ENCODE measurements at places on chromosomes 2 and 18.

DNA sequence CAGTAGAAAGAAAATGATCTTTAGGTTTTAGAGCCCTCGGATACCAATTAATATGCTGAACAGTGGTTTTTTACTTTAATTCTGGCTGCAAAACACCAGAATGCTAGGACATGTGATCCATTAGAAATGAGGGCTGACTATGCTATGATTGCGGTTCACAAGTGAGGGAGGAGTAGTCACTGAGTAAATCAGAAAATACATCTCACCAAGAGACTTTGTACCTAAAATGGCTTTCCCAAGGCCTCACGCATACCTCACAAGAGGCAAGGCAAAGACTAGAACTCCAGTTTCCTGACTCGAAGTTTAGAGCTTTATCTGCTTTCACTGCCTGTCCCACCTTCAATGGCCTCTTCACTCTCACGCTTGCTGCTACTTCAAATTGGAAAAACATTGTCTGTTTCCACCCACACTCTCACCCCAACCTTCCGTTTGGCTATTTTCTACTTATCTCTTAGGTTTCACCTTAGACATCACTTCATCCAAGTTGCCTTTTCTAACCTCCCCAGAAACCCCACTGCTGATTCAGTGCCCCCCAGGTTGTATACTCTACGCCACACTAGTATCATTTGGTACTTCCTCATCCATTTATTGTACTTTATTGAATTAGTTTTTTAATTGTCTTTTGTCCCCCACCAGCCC, 5.1 kb upstream of the MBD2 start:
- no peak for DNase-seq

- DNase-seq = no peak
These were observed 67.8 kb upstream of the ARL4C start for GRCh38 chr2:234564699-234565098.

DNA sequence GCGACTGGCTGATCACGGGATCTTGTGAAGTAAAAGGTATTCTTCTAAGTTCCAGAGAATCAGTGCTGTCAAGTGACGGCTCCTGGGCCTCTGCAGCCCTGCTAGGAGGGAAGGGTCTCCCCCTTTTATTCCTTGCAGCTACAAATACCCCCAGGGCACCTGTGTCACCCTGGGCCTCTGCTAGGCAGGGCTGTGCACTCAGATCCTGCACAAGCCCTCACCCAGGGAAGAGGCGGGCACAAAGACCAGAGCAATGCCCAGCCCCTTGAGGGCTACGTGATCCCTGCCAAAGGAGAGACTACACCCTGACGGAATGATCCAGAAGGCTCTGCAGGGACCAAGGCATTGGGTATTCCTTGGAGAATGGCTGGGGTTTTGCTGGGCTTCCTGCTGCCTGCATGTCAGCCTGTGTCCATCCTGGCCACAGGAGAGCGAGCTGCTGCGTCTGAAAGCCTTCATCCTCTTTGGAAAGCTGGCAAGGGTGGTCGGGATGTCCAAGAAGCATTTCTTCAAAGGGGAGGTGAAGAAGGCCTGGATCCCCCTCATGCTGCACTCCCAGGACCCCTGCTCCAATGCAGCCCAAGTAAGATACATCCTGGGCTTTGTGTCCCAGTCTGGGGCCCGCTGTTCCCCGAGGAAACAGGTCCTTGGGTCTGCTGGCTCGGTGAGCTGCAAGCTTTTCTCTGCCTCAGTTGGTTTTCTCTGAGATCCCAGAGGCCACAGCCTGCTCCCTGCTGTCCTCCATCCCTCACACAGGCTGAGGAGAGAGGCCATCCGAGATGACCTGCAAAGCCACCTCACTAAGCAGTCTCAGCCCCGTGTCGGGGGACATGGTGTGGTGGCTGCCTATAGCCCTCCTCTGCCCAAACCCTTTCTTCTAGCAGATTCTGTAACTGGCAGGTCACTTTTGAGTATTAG, 24.9 kb downstream of the HJURP start:
- no peak for DNase-seq

DNA sequence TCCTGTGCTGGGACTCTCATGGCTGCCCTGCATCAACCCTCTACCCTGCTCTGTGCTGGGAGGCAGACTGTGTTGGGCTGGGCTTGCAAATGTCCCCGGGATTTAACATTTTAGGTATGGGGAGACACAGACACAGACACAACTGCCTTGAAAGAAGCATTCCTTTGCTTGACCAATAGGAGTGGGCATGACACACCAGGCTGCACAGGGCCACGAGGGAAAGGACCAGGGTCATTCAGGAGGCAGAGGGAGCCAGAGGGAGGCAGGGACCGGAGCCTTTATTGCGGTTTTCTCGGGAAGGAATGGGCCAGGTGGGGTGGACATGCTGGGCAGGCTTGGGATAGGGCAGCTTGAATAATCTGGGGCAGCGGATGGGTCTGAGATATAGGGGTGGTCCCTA, 238.7 kb upstream of the COPS8 start:
- no peak for DNase-seq

DNA sequence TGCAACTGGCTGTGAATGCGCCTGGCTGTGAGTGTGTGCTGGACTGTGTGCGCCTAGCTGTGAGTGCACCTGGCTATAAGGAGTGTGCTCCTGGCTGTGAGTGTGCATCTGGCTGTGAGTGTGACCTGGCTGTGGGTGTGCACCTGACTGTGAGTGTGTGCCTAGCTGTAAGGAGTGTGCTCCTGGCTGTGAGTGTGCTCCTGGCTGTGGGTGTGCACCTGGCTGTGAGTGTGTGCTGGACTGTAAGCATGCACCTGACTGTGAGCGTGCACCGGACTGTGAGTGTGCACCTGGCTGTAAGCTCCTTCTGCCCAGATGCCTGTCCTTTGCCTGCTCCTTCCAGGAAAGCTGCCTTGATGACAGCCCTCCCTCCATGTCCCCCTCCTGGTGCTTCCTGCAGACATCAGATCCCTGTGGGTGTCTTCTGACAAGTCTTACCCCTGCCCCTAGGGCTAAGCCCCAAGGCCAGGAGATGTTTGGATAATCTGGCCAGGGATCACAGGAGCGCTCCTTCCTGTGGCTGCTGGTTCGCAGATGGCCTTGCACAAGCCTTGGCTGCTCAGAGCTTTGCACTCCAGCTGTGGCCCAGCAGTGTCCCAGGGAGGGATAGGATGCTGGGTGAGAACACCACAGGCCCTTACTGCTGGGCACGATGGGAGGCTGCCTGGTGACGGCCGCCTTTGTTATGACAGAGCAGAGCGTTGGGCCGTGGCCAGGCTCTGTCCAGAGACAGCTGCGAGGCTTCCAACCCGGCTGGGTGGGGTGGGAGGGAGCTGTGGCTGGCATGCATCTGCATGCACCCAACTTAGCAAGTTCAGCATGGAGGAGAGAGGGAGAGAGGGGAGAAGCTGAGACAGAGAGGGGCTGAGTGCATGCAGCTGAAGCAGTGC, 89.9 kb downstream of the GLI2 start:
- DNase-seq = no peak

- no peak for DNase-seq
These were observed 33.1 kb upstream of the NPC1 start for GRCh38 chr18:23619388-23619881.

DNA sequence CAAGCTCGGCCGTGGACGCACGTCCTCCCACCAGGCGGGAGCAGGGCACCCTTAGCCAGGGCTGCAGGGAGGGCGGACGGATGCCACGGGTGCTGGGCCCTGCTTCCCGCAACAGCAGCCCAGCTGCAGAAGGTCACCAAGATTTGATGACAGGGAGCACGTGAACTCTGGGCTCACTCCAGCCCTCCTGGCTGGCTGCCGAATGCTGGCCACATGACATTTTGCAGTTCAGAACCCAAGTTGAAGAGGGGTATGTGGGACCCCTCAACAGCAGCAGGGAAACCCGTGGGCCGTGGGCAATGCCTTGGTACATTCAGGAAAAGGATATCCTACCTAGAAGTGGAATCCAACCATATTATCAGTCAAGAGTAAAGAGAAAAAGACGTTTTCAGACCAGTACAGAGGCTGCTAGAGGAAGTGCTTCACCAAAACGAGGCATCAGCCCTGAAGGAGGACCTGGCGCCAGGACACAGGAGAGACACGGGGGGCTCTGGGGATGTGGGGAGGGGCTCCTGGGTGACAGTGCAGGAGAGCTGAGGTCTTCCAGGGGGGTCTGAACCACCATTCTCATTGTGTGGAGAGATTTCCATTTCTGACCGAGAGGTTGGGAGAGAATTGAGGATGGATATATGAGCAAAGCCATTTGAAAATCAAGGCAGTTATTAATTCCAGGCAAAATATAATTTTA, 107.4 kb upstream of the CTDP1 start:
- no peak for DNase-seq

GRCh38 chr2:12176623-12177454, 430.4 kb downstream of the LPIN1 start:
- DNase-seq = no peak

- DNase-seq = no peak
These were observed 257.1 kb downstream of the MYO3B start for GRCh38 chr2:170434900-170435621.

GRCh38 chr2:108148555-108148954, 91.2 kb upstream of the SULT1C3 start:
- no peak for DNase-seq

GRCh38 chr2:42129947-42130346, 39.2 kb upstream of the EML4 start:
- no peak for DNase-seq

- no peak for DNase-seq
These were observed 102.0 kb upstream of the LRATD1 start for GRCh38 chr2:14530506-14530905.

DNA sequence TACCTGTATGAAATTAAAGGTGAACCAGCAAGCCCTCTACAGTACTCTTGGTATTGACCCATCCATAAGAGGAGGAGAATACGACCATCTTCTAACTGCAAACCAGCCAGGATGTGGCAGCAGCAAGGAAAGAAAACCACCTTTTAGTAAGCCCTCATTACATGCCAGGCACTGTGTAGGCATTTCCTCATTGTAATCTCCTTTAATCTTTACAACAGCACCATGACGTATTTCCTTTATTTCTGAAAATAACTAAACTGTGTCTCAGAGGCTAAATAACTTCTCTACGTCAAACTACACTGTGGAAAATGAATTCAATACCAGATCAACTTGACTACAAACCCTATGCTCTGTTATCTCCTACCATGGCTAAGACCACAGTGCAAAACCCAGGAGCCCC, 18.2 kb downstream of the WDR35 start:
- no peak for DNase-seq

GRCh38 chr18:66150650-66151049, 399.8 kb downstream of the CDH7 start:
- no peak for DNase-seq

DNA sequence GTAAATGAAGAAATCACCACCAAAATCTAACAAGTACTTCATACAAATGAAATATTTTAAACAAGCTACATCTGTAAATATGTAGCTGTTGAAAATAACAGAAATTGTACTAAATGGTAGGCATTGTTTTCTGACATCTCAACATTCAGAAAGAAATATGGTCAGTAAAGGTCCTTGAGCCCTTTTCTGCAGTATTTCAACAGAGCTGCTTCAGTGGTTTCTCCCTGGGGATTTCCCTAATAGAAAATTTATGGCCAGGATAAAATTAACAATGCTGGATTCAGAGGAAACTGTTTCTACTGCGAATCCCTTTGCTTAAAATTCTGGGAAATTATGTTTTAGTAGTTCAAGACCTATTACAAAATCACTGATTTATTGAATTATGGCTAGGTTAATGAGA, 256.6 kb downstream of the PIEZO2 start:
- DNase-seq = no peak

DNA sequence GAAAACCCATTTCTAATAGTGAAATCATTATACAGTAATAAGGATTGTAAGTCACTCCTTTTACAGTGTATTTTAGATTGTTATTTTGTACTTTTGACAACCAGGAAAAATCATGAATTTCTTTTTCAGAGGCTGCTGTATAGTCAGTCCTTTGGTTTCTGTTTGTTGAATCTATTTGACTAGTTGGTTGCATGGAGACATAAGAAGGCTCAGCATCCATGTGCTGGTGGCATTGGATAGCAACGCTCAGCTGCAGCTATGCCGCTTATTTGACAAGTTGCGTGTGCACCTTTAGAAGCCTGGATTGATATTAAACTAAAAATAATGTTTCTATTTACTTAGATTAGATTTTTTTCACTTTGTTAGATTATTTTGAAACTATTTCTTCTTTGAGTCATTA, 254.1 kb upstream of the SYT4 start:
- no peak for DNase-seq

DNA sequence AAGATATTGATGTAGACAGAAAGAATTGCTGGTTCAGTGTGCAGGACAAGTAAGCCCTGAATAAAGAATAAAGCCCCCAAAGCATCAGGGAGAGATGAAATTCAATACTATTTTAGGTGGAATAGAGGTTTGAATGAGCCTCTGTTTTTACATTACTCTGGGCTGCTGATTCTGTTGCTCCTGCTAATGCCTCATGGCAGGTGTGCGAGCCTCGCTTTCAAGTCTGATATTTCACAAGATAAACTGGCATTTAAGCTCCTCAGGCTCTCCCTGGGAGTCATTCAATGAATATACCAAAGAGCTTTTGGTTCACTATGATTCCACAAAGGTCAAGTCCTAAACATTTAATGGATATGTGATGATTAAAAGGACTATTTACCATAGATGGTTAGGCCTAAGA, 601.0 kb upstream of the SLC39A10 start:
- DNase-seq = no peak

- no peak for DNase-seq
These were observed 82.8 kb downstream of the SKA1 start for GRCh38 chr18:50457639-50458038.

GRCh38 chr2:88537640-88538039, 85.1 kb upstream of the FOXI3 start:
- DNase-seq = no peak

GRCh38 chr2:234816491-234816890, 135.3 kb upstream of the SH3BP4 start:
- DNase-seq = no peak

DNA sequence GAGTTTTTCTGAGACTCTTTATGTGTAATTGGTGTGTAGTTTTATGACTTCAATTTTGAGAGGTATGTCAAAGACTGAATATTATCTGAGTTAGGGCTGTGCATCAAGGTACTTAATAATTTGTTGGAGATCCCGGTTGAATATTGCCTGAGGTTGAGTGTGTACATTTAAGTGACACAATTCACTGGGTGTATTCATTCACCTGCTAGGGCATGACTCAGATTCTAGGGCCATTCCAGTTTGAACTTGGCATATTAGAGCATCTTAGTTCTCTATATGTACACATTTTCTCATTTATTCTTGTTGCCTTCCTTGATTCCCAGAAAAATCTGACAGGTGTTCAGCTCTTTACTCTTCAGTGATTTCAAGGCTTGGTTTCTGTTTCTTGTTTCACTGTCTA, 12.5 kb downstream of the MAP4K4 start:
- no peak for DNase-seq

DNA sequence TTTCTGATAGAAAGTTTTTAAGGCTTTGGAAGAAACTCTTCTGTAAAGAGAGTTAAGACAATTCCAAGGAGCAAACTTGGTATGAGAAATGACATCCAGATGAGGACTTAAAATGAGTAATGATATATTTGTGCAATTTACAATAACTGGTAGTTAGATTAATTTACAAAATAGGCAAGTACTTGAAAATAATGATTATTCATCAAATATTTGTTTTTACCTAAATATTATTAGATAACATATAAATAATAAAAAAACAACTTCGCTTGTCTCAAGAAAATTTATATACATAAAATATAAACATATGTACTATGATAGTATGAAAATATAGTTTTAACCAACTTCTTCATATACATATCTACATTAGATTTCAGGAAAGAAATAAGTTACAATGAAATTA, 478.5 kb downstream of the TRIB2 start:
- no peak for DNase-seq

GRCh38 chr2:12987246-12987645, 270.5 kb downstream of the TRIB2 start:
- DNase-seq = no peak

Measured in hematopoietic multipotent progenitor cell treated with erythropoietin and hydrocortisone succinate and interleukin-3 and kit ligand, for 17 days (in vitro differentiated cells).